Cardiac fibroblast (primary cell): ENCODE measurements at places on chromosomes 12 and 14.

DNA sequence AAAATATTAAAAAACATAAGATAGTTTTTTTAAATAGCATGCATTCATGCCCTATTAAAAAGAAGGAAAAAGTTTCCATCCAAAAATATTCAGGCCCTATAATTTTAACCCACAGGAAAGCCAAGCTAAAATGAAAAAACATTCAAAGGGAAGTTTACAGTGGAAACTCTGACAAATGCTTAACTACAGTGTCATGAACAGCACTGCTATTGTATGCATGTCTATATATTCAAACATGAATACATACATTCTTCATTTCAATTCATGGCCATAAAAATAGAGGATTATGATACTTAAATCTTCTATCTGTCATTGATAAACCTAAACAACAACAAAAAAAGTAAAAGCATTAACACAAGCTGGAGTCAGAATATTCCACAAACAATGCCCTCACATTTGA is 67.4 kb downstream of the PPP2R5E start:
- no peak for DNase-seq

DNA sequence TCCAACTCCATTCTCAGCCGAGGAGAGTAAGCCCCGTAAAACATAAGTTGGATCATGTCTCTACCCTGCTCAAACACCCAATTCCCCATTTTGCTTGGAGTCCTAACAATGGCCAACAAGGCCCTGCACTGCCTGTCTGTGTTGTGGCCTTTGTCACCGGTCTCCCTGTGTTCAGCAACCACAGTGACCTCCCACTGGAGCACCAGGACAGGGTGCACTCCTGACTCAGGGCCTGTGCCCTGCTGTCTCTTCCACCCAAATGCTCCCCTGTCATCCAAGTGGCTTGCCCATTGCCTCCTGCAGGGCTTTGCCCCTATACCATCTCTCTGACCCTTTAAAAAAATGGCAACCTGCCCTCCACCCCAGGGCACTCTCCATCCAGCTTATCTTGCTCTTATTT is 4.4 kb upstream of the KRT85 start:
- DNase-seq, result no peak

DNA sequence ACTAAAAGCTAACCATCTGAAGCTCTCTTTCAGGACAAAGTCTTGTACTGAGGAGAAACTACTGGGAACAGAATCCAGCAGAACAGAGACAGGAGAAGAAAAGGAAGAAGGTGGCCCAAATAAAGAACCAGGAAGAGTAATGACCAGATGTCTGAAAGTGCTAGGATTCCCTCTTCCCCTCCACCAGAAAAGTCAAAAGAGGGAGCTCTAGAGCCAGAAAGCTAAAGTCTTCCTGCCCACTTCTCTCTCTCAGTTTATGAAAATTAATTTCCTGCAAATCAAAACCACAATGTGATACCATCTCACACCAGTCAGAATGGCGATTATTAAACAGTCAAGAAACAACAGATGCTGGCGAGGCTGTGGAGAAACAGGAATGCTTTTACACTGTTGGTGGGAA is 47.2 kb downstream of the SPPL3 start:
- no peak for DNase-seq

DNA sequence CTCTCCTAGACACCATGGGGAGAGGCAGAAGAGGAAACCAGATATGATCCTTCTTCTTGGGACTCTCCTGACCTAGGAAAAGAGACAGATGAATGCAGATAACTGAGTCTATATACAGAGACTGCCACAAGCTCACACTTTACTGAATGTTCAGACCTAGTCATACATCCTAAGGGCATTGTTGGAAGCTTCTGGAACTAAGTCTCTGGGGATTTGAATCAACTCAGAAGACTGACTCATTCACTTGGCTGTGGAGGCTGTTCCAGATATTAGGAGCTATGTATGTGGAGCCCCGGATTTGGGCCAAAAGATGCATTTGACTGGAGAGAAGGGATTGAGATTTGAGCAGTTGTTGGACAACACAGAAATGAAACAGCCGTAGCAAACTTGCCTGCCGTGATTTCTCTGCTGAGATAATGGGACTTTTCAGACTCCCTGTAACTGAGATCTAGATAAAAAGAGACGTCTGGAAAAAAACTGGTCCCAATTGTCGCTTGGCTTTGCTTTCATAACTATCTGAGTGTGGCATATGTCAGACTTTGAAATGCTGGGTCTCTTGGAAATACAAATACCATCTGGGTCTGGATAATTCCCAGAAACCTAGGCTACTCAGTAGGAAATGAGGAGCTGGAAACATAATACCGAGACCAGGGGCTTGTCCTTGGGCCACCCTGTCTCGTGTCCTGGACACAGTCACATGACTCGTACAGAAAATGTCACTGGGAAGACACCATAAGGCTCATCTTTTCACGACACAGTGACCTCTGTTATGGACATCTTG is 396.8 kb downstream of the NUAK1 start:
- DNase-seq, result peak; percentile 97

DNA sequence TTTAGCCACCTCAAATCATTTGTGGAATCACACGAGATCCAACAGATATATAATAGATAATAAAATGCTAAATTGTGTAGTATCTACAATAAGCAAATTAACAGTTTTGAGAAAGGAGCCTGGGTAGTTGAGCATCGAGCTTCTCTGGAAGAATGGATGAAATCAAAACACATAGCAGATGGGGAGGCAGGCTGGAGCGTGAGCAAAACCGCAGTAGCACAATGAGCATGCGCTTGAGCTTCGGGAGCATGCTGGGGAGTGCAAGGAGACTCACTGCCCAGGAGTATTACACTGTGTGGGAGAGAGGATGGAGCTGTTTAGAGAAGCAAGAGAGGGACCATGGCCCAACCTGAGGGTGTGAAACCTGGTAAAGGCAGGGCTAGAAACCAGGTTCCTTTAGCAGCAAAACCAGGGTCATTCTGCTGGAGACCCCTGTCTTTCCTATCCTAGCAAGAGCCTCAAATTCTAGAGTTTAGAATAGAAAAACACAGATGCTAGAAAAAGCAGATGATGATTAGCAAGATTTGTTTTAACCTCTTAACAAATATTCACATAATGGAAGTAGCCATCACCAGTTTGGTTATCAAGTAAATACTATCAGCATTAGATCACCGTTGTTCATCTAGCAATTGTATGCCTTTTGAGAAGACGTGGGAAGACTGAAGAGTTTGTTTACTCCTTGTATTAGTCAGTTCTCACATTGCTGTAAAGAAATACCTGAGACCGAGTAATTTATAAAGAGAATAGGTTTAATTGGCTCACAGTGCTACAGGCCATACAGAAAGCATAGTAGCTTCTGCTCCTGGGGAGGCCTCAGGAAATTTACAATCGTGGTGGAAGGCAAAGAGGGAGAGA is 484.8 kb downstream of the EGLN3 start:
- DNase-seq, result no peak

- DNase-seq, result no peak
Observed at GRCh38 chr12:27340971-27341370, 8.3 kb downstream of the BMAL2 start.

DNA sequence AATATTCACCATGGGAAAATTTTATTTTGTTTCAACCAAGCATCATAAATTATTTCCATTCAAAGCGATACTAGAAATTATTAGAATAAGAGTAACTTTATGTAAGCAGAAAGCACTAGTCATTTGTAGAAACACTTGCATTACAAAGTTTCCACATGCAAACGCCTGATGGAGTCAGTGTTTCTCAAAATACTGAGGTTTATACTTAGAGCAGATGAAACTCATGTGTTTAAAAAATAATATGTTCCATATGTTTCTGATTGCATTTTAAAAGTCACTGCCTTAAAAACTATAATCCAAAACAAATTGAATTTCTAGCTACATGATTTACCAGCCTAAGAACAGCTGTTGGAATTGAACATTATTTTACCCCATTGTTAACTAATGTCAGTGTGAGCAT is 1246.4 kb downstream of the SLC16A7 start:
- no peak for DNase-seq

DNA sequence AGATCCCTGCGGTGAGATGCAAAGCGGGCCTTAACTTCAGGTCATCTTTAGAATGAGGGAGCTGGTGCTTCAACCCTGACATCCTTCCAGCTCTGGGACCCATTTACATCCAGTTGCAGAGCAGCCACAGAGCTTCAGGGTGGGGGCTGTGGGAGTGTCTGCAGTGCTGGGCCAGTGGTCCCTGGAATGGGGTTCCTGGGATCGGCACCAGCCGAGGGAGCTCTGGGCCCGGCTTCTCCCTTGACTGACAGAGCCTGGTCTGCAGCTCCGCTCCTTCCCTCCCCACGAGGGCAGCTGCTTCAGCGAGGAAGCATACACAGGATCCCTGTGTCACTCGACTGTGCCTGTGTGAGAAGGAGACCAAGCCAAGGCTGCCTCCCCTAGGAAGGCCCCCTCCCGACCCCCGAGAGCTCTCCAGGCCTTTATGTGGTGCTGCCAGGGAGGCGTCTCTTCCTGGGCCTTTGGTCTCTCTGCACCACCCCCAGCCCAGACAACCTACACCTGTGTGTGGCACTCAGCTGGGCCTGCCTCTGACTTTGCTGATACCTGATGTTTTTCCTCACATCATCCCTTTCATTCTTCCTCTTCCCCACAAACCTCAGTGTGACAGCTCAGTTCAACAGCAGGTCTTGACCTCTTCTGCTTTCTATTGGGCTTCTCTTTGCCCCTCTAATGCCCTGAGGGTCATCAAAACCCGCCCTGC is 48.1 kb upstream of the RIN3 start:
- DNase-seq, result no peak

GRCh38 chr14:75158843-75159614 is 17.4 kb downstream of the TMED10 start:
- no peak for DNase-seq

DNA sequence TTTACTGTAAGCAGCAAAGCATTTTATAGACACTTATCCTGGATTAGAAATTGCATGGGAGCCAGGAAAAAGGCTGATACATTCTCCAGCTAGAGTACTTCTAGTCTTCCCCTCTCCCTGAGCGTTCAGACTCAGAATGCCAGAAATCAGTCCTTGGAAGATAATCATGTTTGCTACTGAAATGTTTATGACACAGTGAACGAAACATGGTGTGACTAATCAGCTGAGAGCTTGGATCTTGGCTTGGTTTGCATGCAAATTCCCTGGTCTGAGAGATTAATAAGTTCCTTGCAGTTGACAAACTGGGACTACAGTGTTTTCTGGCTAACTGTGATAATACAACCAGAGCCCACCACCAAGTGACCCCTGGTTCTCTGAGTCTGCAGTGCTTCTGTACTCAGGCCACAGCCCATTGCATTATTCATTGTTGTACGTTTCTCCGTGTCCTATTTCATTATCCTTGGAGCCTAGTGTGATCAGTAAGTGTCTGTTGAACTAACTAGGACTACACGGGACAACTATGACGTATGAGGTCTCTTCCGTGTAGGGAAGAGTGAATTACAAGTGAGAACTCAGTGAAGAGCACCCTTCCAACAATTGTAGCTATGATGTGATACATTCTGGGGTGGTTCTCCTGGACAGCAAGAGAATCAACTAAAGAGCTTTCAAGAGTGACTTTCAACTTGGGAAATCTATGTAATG is 34.6 kb upstream of the EVL start:
- peak; percentile 90 for DNase-seq

GRCh38 chr14:100747021-100747586 is 20.4 kb downstream of the DLK1 start:
- DNase-seq, result peak; percentile 85

DNA sequence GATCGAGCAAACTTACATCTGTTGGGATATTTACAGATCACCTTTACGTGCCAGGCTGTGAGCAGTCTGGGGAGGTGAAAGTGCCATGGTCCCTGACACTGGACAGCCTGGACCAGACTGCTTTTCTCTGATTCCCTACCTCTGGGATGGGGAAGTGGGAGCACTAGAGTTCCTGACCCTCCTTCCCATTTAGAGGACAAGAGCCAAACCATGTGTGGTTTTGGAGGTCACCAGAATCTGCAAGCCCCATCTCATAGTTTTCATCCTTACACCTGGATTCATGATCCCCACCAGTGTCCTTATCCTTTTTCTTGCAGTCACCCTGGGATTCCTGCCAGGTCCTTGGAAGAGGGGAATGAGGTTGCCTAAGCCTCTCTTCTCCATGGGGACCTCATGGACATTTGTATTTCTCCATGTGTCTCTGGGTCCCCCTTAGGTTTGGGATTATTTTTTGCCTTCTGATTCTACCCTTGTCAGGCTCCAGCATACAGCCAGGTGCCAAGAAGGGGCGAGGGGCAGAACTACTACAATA is 1.5 kb upstream of the WNT10B start:
- DNase-seq, result no peak

GRCh38 chr12:31832740-31833729 is 104.2 kb upstream of the AMN1 start:
- no peak for DNase-seq

DNA sequence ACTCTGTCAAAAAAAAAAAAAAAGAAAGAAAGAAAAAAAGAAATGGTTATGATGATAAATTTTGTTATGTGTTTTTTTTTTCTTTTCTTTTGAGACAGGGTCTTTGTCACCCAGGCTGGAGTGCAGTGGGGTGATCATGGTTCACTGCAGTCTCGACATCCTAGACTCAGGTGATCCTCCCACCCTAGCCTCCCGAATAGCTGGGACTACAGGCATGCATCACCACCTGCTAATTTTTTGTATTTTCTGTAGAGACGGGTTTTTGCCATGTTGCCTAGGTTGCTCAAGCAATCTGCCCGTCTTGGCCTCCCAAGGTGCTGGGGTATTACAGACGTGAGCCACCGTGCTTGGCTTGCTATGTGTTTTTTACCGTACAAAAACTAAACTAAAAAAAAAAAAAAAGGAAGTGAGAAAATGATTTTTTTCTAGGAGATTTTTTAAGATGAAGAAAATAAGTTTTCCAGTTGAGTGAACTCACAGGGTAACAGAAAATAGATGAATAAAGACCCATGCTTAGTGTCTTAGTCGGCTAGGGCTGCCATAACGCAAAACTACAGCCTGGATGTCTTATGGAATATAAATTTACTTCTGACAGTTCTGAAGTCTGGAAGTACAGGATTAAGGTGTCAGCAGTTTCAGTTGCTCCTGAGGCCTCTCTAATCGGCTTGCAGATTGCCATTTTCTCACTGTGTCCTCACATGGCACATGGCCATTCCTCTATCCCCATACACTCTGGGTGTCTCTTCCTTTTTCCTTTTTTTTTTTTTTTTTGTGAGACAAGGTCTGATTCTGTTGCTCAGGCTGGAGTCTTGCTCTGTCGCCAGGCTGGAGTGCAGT is 13.2 kb upstream of the APOF start:
- DNase-seq, result no peak

DNA sequence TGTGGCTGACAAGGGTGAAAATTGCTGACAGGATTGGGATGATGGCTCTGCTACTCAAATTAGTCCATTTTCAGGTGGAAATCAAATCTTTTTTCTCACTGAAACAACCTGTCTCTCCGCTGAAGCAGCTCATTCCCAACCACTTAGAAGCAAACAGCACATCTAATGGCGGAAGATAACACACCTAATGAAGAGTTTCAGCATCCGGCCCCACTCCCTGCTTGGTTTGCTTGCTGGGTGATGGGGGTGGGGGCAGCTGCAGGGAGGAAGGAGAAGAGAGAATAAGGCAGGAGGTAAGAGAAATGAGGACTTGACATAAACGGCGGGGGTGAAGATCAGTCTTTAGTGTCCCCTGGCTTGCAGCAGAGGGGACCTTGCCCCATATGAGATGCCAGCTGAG is 4.0 kb downstream of the SYNDIG1L start:
- DNase-seq, result no peak

- no peak for DNase-seq
Observed at GRCh38 chr14:27995691-27996090, 770.9 kb upstream of the FOXG1 start.

GRCh38 chr14:91378930-91379578 is 38.6 kb downstream of the CCDC88C start:
- no peak for DNase-seq
